ENCODE measurements at places on chromosomes 12 and 14.

DNA sequence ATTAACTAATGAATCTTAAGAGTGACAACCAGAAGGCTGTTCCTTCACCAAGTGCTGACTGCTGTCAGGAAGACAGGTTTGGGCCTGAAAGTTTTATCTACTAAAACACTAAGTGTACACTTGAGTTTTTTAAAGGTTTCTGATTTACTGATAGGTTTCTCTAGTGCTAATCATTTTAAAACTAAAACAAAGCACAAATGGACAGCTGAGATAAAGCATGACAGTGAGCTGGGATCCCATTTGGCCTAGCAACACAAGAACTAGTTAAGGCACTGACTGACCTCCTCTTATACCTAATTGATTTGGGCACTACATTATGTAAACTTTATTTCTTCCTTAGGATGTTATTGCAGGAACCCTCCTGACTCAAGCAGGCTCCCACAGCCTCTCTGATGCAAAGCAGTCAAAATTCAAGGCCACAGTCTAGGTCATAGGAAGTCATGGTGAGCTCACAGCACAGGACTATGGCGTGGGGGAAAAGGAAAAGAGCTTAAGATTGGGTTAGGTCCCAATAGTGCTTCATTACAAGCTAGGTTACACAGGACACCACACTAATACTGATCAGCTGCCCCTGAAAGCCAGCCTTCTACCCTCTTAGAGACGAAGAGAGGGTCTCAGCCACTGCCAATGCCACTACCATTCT is 3.5 kb downstream of the STXBP6 start:
- DNase-seq = no peak

- no peak for DNase-seq
These were observed 16.5 kb downstream of the HEBP1 start for GRCh38 chr12:12983420-12984035.

DNA sequence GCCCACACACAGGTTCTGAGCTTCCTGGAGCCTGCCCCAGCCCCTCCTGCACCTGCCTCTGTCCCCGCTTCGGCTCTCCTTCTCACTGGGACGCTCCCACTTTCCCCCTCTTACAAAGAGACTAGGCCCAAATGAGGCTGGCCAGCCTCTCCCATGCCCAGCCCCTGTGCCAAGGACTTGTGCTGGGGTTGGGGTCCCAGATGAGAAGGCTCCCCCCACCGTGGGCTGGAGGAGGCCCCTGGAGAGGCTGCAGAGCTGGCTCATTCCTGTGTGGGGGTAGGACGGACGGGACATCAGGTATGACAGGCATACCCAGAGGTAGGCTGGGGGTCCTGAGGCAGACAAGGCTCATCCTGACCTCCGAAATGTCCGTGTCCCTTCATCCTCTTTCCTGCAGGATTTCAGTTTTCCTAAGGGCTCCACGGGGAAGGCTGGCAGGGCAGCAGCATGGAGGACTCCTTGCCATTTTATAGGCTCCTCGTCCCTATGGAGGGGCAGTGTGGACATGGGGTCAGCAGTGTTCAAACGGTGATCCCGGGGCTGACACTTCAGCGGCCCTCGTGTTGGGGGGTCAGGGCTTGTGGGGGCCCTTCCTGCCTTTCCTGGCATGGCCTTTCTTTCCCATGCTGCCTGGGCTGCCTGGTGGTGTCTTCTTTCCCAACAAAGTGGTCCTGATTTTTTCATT is 49.1 kb upstream of the MEG3 start:
- no peak for DNase-seq

DNA sequence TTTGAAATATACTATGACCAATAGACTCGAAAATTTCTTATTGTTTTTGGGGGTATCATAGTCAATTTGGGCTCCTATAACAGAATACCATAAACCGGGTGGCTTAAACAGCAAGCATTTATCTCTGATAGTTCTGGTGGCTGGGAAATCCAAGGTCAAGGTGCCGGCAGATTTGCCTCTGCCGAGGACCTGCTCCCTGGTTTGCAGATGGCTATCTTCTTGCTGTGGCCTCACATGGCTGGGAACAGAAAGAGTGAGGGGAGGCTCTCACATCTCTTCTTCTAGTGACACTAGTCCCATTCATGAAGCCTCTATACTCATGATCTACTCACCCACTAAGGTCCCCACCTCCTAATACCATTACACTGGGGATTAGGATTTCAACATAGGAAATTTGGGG is 70.7 kb downstream of the BORCS5 start:
- DNase-seq = no peak

GRCh38 chr14:42057111-42057510 is 450.4 kb downstream of the LRFN5 start:
- no peak for DNase-seq

GRCh38 chr14:61125041-61125866 is 144.2 kb downstream of the SLC38A6 start:
- DNase-seq = no peak

DNA sequence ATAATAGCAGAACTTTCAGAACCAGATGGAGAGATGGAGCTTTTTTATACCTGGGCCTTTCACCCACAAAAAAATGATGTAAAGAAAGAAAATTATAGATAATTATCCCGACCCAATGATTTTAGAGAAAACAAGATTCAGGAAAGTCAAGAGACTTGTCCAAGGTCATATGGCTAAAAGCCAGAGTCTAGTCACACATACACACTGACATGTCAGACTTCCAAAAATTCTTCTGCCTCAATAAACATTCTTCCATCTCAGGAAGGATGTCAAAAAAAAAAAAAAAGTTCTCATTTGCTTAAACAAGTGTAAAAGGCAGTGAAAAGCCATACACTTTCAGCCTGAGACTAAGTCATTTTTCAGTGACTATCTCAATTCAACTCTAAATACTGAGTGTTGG is 116.0 kb downstream of the PRICKLE1 start:
- no peak for DNase-seq

- DNase-seq = no peak
These were observed 210.3 kb downstream of the IPO8 start for GRCh38 chr12:30485230-30485890.

- no peak for DNase-seq
These were observed 88.9 kb downstream of the SLC2A13 start for GRCh38 chr12:40016980-40017379.

DNA sequence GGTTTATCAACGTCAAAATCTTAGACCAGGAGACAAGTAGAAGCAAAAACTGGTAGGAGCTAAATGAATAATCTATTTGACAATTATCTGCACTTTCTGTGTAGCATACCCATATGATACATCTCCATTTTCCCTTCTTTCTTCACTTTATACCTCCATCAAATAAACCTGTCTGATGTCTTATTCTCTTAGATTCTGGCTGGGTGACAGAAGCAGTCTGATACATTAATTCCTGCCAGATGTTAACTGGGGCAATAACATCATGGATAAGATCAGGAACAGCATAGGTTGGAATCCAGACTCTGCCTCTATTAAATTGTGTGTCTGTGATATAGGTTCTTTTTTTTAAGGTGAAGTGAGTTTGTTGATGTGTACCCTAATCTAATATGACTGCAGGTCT is 11.7 kb upstream of the RERG start:
- DNase-seq = no peak

DNA sequence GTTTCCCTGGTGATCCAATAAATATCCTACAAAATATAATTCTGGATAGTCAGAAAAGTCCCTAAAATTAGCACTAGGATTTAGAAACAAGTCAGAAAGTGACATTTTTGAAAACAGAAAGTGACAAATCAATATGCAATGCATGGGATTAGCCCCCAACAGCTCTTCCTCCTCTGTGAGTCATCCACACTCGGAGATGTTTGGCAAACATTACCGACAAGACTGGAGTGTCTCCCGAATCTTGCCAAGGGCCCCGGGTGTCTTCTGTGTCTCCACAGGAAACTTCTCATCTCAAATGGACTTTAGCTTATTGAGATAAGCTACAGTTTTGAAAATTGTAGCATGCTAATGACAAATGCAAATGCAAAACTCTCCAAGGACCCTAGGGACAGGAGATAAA is 398.9 kb upstream of the CCDC196 start:
- no peak for DNase-seq

- no peak for DNase-seq
These were observed 7.9 kb downstream of the MIA2 start for GRCh38 chr14:39241637-39242036.

DNA sequence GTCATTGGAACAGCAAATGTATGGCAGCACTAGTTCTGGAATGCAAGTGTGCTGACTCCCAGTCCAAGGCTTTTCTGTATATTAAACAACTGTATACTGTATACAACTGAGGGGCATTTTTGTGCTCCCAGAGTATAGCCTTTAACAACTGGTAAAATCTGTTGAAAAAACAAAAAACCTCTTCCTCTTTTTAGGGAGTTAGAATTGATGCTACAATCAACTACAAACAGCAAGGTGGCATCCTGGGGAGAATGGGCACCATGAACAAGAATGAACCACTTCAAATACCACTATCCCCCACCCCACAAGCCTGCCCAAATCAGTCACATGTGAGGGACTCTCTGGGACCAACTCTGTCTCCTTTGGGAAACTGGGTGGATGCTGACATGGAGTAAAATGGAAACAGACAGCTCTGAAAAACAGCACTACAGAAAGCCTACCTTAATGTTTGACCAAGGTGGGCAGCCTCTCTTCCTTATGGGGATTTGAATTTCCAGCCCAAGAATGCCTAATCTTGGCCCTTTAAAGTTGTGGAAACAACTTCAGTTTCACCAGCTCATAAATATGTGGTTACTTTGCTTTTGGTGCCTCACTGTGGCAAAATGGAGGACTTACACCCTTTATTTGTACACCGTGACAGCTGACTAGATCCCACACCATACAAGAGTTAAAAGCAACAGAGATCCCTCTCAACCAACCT is 7.5 kb downstream of the VTI1B start:
- DNase-seq = no peak

GRCh38 chr14:61498303-61498702 is 176.9 kb downstream of the PRKCH start:
- no peak for DNase-seq

DNA sequence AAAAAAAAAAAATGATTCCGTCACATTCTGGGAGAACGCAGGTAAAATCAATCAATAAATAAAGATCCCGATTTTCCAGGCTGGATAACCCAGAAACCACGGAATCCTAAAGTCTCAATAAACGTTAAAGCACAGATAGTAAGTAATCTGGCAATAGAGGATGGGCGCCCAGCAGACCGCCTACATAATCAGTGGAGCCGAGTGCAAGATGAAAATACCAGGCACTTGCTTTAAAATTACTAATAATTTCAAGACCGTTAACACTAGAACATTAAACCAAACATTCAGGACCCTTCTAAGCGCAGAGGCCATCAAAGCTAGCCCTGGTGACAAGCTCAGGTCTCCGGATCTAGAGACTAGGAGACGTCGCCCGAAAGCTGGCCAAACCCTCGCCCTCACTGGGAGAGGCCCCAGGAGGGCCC is 1.2 kb upstream of the DCAF11 start:
- no peak for DNase-seq

DNA sequence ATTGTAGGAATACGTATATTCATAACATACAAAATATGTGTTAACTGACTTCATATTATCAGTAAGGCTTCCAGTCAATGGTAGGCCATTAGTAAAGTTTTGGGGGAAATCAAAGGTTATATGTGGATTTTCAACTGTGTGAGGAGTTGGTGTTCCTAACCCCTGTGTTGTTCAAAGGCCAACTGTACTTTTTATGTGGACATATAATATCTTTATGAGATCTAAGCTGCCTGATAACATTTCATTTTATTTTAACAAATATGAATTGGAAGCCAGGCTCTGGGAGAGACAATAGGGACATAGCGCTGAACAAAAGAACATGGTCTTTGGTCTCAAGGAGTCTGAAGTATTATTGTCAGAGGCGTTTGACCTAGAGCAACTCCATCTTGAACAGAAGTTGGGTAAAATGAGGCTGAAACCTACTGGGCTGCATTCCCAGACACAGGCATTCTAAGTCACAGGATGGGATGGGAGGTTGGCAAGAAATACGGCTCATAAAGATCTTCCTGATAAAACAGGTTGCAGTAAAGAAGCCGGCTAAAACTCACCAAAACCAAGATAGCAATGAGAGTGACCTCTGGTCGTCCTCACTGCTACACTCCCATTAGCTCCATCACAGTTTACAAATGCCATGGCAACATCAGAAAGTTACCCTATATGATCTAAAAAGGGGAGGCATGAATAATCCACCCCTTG is 147.2 kb downstream of the KSR2 start:
- no peak for DNase-seq

DNA sequence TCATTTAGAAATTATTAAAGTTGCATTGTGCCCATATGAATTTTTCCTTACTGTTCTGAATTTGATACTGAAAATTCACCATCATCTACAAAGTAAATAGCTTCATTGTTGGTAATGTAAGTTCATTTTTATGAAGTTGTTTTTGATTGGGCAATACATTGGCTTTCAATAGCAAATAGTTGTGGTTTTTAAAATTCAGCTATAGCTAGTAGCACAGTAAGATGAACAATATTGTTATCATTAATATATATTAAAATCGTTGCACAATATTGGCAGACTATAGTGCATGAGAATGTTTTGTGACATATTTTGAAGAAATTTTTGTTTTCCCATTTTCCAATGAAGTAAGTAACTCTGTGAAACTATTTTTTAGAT is 575.0 kb downstream of the PRKD1 start:
- no peak for DNase-seq

GRCh38 chr12:48980953-48981756 is 3.0 kb downstream of the WNT1 start:
- peak; percentile 46 for DNase-seq

GRCh38 chr12:23006413-23006812 is 381.4 kb downstream of the ETNK1 start:
- DNase-seq = no peak

GRCh38 chr14:68636597-68636996 is 156.3 kb downstream of the ZFP36L1 start:
- no peak for DNase-seq

DNA sequence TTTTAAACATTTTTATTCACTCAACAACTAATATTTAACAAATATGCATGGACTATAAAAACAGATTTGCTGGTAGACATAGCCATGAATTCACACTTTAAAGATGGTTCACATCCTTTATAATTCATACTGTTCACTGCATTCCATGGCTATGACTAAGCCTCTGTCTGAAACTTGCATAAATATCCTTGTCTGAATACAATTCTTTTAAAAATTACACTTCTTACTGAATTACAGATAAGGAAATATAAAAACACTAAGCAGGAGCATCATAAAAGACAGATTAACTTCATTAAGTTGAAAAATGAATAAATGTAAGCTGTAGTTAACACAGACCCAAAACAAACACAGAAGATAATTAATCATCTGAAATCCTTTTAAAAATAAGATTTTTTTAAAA is 53.8 kb downstream of the GXYLT1 start:
- DNase-seq = no peak

All from left hindlimb (tissue), 1 donor.